Large intestine (tissue), 12 donors: ENCODE measurements at places on chromosomes 2 and 18. TPM values are rescaled to one million over a fixed set of nuclear protein-coding genes. Genes with fewer than 3 reads are reported as not detected.

- H3K27me3 ChIP-seq: no peaks in the 10 kb centered on the region
- H3K4me1 ChIP-seq: no peaks in the 10 kb centered on the region
- H3K27ac ChIP-seq: no peak overlapping the region
- H3K4me3 ChIP-seq: no peak overlapping the region
- peaks cover 36% of the 10 kb centered on the region for H3K36me3 ChIP-seq
These were observed 27.2 kb upstream of the FBLN7 start for GRCh38 chr2:112110966-112111365.

The COL3A1 gene
- polyA plus RNA-seq: 1,077 TPM

The EPB41L3 gene
- polyA plus RNA-seq: 65.5 TPM

DNA sequence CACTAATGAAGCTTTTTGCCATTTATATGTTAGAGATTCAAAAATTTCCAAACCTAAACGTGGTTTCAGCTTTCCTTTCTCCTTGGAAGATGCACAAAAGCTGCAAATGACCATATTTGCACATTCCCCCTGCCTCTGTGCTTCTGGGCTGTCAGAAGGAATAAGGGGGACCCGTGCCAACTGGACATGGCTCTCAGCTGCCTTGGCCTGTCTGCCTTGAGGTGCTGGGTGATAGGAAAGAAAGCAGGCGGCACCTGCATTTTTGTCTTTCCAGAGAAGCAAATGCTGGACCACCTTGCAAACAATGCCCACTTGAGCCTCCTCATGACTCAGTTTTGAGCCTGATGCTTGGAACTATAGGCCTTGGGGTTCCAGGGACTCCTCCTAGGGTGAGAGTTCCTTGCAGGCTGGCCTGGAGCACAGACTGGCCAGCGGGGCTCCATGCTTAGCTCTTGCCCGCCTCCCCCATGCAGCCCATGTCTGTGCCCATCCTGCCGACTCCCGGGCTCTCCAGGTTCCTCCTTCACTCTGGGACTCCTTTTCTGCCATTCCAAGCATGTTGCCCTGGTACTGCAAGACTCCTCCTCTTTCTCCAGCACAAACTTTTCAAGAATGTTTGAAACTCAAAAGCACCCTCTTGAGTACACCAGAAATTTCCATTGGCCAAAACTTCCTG, 109.0 kb upstream of the EPAS1 start:
- no peak overlapping the region for H3K27ac ChIP-seq
- no peaks in the 10 kb centered on the region for H3K27me3 ChIP-seq
- peaks cover 10% of the 10 kb centered on the region for H3K36me3 ChIP-seq
- no peak for DNase-seq

DNA sequence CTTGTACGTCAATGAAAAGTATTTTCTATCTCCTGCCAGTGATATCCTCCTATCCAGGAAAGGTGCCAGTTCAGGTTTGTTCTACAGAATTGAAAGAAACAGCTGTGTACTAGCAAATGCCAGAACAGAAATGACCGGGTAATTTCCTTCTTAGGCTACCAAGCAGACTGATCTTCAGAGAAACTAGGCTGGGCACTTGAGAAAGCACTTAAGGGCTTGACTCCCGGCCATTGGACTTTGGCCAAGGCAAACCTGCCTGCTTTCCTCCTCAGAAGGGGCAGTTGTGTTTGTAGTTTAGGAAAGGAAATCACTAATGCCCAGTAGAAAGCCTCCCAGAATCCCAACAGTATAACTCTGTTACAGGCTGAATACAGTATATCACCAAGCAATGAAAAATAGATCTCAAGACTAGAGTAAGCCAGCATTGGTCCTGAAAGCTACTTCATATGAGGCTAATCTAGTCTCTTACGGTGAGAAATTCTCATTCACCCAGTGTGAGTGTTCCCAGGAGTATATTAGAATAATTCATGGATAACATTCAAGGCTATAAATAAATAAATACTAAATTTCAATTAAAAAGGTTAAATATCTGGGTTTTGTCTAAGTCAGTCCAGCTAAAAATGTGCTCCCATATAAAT, 43.0 kb upstream of the COL5A2 start:
- H3K36me3 ChIP-seq: no peaks in the 10 kb centered on the region
- H3K4me1 ChIP-seq: peaks cover 9% of the 10 kb centered on the region
- peak overlapping the region; percentile 68 for H3K27ac ChIP-seq
- peak; percentile 66 for DNase-seq

DNA sequence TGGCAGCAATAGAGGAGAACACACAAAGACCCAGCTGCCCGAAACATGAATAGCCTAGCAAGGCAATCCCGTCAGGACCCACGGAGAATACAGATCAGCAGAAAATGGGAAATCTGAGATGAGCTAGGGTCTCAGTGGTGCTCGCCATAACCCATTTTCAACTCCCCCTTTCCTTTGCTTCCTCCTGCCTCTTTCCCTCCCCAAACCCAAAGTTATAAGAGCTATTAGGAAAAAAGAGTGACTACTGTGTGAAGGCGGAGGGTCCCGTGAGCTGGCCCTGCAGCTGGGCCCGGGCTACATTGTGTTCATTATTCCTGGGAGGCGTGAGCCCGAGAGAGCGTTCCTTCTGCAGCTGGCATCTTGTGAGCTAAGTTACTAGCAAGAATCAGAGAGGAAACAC, 118.4 kb downstream of the PID1 start:
- no peaks in the 10 kb centered on the region for H3K36me3 ChIP-seq
- H3K27me3 ChIP-seq: no peaks in the 10 kb centered on the region
- no peak overlapping the region for H3K4me3 ChIP-seq
- no peak for DNase-seq
- peaks cover 19% of the 10 kb centered on the region for H3K4me1 ChIP-seq

DNA sequence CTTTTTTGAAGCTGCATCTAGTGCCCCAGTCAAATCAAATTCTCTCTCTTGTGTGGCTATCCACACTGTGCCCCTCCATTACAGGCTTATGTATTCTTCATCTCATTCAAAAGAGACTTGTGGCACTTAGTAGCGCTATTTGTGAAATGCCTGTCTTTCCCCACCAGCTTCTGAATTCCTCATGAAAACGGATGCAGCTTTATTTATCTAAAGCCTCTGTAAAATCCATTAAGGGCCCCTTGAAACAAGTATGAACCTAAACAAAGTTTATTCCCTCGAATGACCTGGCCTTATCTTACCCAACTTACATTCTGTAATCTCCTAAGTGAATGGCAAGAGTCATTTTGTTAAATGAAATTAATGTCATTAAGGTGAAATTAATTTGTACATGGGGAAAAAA, 417.4 kb upstream of the PIK3C3 start:
- no peaks in the 10 kb centered on the region for H3K36me3 ChIP-seq
- no peak overlapping the region for H3K4me3 ChIP-seq
- no peak for DNase-seq
- no peaks in the 10 kb centered on the region for H3K4me1 ChIP-seq
- H3K27me3 ChIP-seq: no peaks in the 10 kb centered on the region
